Thyroid gland (tissue), 4 donors: ENCODE measurements at places on chromosomes 3 and 15. TPM values are rescaled to one million over a fixed set of nuclear protein-coding genes. Genes with fewer than 3 reads are reported as not detected.

SMAD6 gene
- total RNA-seq, result 59.3 TPM

CCR1 gene
- total RNA-seq, result 3.2 TPM

TRIM42 gene
- total RNA-seq, result not detected

P2RY13 gene
- total RNA-seq, result 0.67 TPM

ZNF660 gene
- 9.2 TPM for total RNA-seq

GJD2 gene
- total RNA-seq, result not detected

LRRC15 gene
- 6.7 TPM for total RNA-seq

RARB gene
- 21.7 TPM for total RNA-seq

DNAH12 gene
- total RNA-seq, result 0.98 TPM

KY gene
- 3.2 TPM for total RNA-seq

- no peaks in the 10 kb centered on the region for H3K4me1 ChIP-seq
- H3K27ac ChIP-seq, result no peak overlapping the region
- peaks cover 51% of the 10 kb centered on the region for H3K36me3 ChIP-seq
- no peaks in the 10 kb centered on the region for H3K27me3 ChIP-seq
- DNase-seq, result no peak
These were observed 14.7 kb upstream of the PLA2G4F start for GRCh38 chr15:42171122-42171521.

DNA sequence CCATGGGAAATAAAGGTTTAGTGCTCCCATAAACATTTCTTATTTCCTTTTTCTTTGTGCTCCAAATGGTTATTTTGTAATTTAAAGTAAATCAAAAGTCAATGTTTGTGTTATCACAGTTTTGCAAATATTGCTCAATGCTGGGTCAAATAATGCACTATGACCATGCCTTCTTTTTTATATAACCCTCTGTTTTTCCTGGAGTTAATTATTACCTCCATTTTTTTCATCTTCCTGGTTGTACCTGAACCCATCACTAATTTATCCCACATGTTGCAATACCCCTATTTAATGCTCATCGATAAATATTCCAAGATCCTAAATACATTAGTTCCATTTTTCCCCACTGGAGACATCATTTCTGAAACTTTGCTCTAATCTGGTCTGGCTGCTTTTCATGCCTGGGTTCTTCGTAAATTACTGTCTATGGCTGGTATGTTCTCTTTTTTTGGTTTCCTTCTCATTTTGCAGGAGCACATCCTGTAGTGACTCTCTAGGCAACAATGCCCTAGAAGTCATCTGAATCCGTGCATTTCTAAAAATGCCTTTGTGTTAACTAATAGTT lies 66.4 kb downstream of the OXNAD1 start:
- DNase-seq, result no peak
- no peak overlapping the region for H3K27ac ChIP-seq
- no peak overlapping the region for H3K4me3 ChIP-seq
- peaks cover 41% of the 10 kb centered on the region for H3K4me1 ChIP-seq
- H3K27me3 ChIP-seq, result no peaks in the 10 kb centered on the region

GRCh38 chr15:60651734-60652141 lies 172.8 kb upstream of the ICE2 start:
- DNase-seq, result no peak
- peaks cover 19% of the 10 kb centered on the region for H3K4me1 ChIP-seq
- no peak overlapping the region for H3K27ac ChIP-seq
- no peaks in the 10 kb centered on the region for H3K36me3 ChIP-seq
- H3K4me3 ChIP-seq, result no peak overlapping the region

GRCh38 chr3:133997871-133998635 lies 31.7 kb downstream of the SLCO2A1 start:
- H3K4me3 ChIP-seq, result no peak overlapping the region
- H3K36me3 ChIP-seq, result no peaks in the 10 kb centered on the region
- H3K27me3 ChIP-seq, result no peaks in the 10 kb centered on the region
- no peaks in the 10 kb centered on the region for H3K4me1 ChIP-seq
- no peak overlapping the region for H3K27ac ChIP-seq
- no peak for DNase-seq

GRCh38 chr15:100771746-100772145 lies 107.9 kb upstream of the ALDH1A3 start:
- no peak overlapping the region for H3K27ac ChIP-seq
- H3K36me3 ChIP-seq, result no peaks in the 10 kb centered on the region
- H3K27me3 ChIP-seq, result no peaks in the 10 kb centered on the region
- no peak overlapping the region for H3K4me3 ChIP-seq

- H3K4me1 ChIP-seq, result peaks cover 10% of the 10 kb centered on the region
- no peak for DNase-seq
- no peaks in the 10 kb centered on the region for H3K27me3 ChIP-seq
- H3K36me3 ChIP-seq, result no peaks in the 10 kb centered on the region
- no peak overlapping the region for H3K27ac ChIP-seq
These were observed 65.5 kb upstream of the UBE3A start for GRCh38 chr15:25504307-25504706.

GRCh38 chr3:147615035-147615434 lies 205.9 kb downstream of the ZIC1 start:
- H3K27me3 ChIP-seq, result no peaks in the 10 kb centered on the region
- H3K4me3 ChIP-seq, result no peak overlapping the region
- H3K27ac ChIP-seq, result no peak overlapping the region
- DNase-seq, result no peak

GRCh38 chr15:50876989-50877360 lies 31.5 kb upstream of the AP4E1 start:
- no peaks in the 10 kb centered on the region for H3K36me3 ChIP-seq
- peaks cover 4% of the 10 kb centered on the region for H3K4me1 ChIP-seq
- DNase-seq, result peak; percentile 83

DNA sequence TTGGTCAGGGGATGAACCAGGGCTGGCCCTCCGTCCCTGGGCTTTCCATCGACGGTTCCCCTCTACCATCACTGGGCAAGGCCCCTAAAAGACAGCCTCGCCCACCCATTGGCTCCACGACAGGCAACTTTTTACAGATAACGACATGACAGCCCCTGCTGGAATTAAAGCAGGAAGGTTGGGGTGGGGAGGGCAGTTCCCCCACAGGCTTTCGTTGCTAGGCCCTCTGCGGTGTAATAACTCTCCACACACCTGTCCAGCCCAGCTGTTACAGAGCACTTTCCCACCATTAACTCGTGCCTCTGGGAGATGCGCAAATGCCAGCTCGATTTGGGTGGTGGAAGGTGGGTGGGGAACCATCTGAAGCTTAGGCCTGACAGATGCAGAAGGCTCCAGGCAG lies 264.2 kb upstream of the TLE3 start:
- H3K36me3 ChIP-seq, result no peaks in the 10 kb centered on the region
- no peak for DNase-seq
- H3K4me3 ChIP-seq, result no peak overlapping the region
- H3K4me1 ChIP-seq, result no peaks in the 10 kb centered on the region
- H3K27me3 ChIP-seq, result no peaks in the 10 kb centered on the region

GRCh38 chr3:79097964-79098660 lies 669.7 kb downstream of the ROBO1 start:
- no peaks in the 10 kb centered on the region for H3K27me3 ChIP-seq
- H3K4me1 ChIP-seq, result no peaks in the 10 kb centered on the region
- H3K27ac ChIP-seq, result no peak overlapping the region
- H3K36me3 ChIP-seq, result no peaks in the 10 kb centered on the region
- no peak overlapping the region for H3K4me3 ChIP-seq

GRCh38 chr3:28982906-28983305 lies 298.0 kb upstream of the RBMS3 start:
- no peak overlapping the region for H3K27ac ChIP-seq
- no peaks in the 10 kb centered on the region for H3K36me3 ChIP-seq
- H3K4me1 ChIP-seq, result no peaks in the 10 kb centered on the region
- H3K27me3 ChIP-seq, result no peaks in the 10 kb centered on the region

DNA sequence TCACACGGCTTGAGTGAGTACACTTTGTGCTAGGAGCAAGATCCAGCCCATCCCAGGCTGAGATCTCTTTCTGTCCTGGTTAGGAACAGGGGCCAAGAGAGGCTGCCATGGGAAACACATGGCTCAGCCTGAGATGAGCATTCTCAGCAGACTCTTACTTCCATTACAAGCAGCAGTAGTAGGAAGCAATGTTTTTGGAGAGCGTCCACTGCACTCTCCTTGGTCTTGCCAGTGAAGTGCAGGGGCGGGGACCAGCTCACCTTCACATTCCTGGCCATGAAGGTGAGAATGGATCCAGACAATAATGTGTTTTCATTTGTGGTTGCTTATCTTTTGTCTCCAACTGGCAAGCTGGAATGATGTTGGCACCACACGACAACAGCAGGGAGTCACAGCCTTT lies 24.7 kb downstream of the ZNF80 start:
- H3K27ac ChIP-seq, result no peak overlapping the region
- no peak for DNase-seq
- peaks cover 44% of the 10 kb centered on the region for H3K4me1 ChIP-seq
- no peaks in the 10 kb centered on the region for H3K36me3 ChIP-seq
- no peaks in the 10 kb centered on the region for H3K27me3 ChIP-seq

DNA sequence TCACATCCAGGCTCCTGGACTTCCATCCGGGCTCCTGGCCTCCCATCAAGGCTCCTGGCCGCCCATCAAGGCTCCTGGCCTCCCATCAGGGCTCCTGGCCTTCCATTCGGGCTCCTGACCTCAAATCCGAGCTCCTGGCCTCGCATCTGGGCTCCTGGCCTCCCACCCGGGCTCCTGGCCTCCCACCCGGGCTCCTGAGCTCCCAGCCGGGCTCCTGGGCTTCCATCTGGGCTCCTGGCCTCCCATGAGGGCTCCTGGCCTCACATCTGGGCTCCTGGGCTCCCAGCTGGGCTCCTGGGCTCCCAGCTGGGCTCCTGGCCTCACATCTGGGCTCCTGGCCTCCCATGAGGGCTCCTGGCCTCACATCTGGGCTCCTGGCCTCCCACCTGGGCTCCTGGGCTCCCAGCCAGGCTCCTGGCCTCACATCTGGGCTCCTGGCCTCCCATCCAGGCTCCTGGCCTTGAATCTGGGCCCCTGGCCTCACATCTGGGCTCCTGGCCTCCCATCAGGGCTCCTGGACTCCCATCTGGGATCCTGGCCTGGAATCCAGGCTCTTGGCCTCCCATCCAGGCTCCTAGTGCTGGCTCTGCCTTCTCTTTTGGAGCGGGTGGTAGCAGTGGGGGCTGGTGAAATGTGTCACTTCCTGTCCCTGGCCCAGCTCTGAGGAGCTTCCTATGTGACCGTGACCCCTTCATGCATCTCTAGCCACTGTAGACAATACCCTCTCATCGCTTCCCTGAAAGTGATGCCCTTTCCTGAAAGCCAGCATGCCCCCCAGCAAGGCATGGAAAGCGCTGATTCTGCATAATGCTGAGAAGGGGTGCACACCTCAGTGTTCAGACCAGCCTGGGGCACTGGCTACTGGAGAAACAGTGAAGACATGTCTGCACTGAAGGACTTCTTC lies 62.7 kb upstream of the BLM start:
- DNase-seq, result no peak
- H3K4me1 ChIP-seq, result no peaks in the 10 kb centered on the region
- H3K27me3 ChIP-seq, result no peaks in the 10 kb centered on the region
- H3K36me3 ChIP-seq, result no peaks in the 10 kb centered on the region
- no peak overlapping the region for H3K4me3 ChIP-seq

GRCh38 chr3:87398168-87398801 lies 121.9 kb upstream of the POU1F1 start:
- DNase-seq, result no peak
- H3K4me3 ChIP-seq, result no peak overlapping the region
- no peaks in the 10 kb centered on the region for H3K4me1 ChIP-seq
- H3K27ac ChIP-seq, result no peak overlapping the region
- no peaks in the 10 kb centered on the region for H3K27me3 ChIP-seq

GRCh38 chr3:182793663-182794454 lies 555 bp downstream of the ATP11B start:
- peak overlapping the region; percentile 77 for H3K4me3 ChIP-seq
- no peaks in the 10 kb centered on the region for H3K36me3 ChIP-seq
- peaks cover 12% of the 10 kb centered on the region for H3K4me1 ChIP-seq
- H3K27me3 ChIP-seq, result no peaks in the 10 kb centered on the region
- peak; percentile 41 for DNase-seq

- H3K4me3 ChIP-seq, result no peak overlapping the region
- no peaks in the 10 kb centered on the region for H3K36me3 ChIP-seq
- DNase-seq, result no peak
These were observed 44.1 kb upstream of the UMPS start for GRCh38 chr3:124686028-124686670.

DNA sequence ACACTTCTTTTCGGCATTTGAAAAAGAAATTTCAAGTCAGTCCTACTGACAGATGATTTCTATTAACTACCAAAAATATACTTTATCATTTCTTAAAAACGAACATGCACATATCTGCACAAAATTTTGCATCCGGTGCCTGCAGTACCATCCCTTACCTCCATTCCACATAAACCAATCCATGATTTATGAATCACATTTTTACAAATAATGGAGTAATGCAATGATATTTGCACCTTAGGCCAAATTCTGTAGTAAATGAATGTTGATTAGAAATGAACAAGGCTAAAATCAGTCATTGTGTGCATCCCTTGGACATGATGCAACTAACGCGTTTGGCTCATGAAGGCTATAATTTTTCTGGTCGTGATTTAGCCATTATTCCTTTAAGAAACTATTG lies 46.5 kb downstream of the ROBO2 start:
- H3K27ac ChIP-seq, result no peak overlapping the region
- no peak for DNase-seq
- no peaks in the 10 kb centered on the region for H3K4me1 ChIP-seq
- no peaks in the 10 kb centered on the region for H3K27me3 ChIP-seq
- no peak overlapping the region for H3K4me3 ChIP-seq

- H3K4me3 ChIP-seq, result no peak overlapping the region
- peaks cover 37% of the 10 kb centered on the region for H3K4me1 ChIP-seq
- DNase-seq, result no peak
These were observed 3.4 kb upstream of the RARB start for GRCh38 chr3:25424614-25425013.

DNA sequence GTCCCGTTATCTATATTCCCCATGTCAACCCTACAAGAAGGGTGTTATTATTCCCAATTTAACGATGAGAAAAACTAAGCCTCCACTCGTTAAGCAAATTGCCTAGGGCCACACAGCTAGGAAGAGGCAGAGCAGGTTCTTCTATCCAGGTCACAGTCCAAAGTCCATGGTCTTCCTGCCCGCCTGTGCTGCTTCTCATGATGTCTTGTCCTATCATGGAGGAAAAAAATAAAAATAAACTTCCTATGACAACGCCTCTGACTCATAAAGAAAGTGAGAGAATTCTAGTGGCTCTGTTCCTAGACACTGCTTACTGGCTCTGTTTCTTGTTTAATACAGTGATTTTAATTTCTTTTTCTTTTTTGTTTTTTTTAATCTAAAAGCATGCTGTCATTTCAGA lies 9.7 kb downstream of the COL8A1 start:
- peak overlapping the region; percentile 94 for H3K27ac ChIP-seq
- H3K36me3 ChIP-seq, result no peaks in the 10 kb centered on the region
- no peak for DNase-seq
- peaks cover 72% of the 10 kb centered on the region for H3K4me1 ChIP-seq

DNA sequence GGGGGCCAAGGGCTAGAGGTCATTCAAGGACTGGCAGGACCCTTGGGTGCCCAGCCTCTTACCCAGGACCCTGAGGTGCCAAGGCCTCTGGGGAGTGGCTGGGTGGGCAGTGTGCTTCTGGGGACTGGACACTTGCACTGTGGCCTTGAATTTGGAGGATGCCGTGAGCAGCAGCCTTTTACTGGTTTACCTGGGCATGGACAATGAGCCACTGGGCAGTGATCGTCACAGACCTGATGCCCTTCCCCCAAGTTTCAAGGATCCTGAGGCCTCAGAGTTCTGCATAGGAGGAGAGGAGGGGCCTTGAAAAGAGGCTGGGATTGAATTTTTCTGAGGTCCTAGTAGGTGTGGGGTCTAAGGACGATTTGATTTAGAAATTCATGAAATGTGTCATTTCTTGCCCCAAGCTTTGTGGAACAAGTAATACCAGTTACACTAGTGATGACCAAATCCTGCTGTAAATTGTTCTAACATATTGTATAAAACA lies 146.1 kb upstream of the TPM1 start:
- H3K4me3 ChIP-seq, result no peak overlapping the region
- no peak for DNase-seq
- peaks cover 16% of the 10 kb centered on the region for H3K4me1 ChIP-seq
- no peak overlapping the region for H3K27ac ChIP-seq
